ENCODE measurements at places on chromosomes 1 and 21. TPM values are rescaled to one million over a fixed set of nuclear protein-coding genes. Genes with fewer than 3 reads are reported as not detected.
A peak's percentile ranks its signal among the peaks of the same experiment; 100 is the strongest.

DNA sequence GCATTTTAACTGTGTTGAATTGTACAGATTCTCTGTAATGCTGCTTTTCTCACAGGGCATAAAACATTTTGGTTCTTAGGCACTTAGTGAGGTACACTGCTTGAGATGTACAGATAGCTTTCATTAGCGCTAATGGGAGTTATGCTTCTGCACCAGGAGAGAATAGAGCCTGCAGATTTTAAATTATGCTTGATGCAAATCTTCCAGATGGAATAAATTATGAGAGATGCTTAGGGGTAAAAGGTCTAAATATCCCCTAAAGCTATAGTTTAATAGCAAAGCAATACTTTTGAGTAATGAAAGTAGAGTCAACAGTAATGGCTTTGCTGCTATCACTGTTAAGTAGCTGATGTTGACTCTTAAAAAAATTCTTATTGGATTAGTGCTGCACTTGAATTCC lies 248.9 kb downstream of the S1PR1 start:
- DNase-seq: no peak

DNA sequence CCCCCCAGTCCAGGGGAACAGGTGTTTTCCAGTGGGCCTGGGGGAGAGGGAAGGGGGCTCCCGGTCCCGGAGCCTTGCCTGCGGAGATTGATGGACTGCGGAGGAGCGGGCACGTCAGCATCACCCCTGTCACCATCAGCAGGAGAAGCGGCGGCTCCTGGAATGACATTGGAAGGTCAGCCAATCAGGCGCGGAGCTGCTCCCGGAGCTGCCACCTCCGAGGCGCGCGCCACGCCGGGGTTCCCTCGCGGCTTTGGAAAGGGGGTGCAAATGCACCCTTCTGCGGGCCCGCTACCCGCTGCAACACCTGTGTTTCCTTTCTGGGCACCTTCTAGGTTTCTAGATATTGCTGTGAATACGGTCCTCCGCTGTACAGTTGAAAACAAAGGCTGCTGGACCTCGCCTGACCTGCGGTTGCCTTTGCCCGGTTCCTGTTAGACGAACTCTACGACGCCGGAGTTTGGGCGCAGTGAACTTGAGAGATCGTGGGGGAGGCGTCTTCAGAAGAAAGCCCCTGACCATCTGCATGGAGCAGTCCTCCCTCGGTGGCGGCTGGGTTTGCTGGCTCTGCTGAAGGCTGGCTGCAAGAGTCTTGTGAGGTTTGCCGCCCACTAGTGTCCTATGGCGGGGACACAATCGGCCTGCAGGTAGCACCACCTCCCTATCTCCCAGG lies 5.3 kb downstream of the DSCAM start:
- DNase-seq: peak; percentile 22

DNA sequence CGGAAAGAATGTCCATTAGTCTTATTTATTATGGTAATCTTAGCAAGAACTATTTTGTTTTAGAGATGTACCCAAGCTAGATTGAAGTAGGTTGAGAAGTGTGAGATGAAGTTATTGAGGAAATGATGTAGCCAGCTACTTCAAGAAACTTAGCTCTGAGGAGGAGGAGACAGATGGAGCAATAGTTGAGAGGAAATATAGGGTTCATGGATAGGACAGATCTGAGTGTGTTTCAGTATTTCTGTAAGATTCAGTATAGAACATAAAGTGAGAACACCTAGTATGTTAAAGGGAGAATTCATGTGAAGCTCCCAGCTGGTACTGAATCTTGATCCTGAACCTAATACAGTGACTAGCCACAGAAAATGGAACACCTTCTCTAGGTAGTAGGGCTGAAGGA lies 28.9 kb downstream of the TSNAX start:
- no peak for DNase-seq

DNA sequence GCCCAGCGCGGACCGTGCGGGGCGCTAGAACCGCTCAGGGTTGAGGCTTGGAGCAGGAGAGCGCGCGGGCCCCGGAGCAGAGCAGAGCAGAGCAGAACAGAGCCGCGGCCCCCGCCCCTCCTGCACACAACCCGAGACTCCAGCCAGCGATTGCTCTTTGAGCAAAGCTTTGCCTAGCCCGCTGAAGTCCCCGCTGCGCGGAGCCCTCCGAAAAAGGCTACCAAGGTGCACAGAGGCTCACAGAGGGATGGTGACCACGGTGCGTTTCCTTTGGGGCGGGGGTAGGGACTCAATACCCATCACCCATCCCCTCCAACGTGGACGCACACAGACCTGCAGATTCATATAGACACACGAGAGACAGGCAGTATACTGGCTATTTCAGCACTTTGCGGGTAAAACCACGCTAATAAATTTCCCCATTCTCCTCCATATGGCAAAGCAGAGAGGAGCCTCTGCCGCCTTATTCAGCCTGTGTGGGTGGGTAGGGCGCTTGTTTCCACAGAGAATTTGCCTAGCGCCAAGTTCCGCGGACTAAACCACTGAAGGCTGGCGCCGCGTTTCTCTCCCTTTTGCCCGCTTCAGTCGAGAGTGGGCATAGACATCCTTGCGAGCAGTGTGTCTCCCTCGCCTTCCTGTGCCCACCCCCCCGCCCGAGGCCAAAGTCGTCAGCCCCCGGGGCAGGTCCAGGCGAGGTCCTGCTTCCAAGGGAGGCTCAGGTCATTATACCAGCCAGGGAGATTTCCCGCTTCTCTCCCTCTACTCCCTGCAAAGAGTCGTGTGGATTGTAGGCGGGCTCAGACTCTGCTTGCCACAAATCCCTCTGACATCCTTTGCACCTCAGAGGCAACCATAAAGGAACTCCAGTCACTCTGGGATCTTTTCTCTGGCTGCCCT lies 8.5 kb downstream of the HLX start:
- no peak for DNase-seq

DNA sequence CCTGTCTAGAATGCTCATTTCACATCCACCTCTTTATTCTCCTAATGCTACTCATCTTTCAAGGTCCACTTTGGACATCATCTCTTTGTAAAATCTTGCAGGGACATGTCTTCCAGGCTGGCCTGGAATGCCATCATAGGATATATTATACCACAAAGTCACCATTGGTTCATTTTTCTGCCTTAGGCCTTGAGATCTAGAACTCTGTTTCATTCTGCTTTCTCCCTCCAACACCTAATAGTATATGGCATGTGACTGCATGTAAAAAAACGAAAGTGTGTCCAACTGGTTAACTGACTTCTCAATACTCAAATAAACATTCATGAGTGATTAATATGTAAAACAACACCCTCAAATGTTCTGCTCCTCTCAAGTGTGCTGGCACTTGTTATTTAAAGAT lies 84.1 kb downstream of the RGS2 start:
- DNase-seq: no peak

Gene HLX
- 14.9 TPM for polyA plus RNA-seq

DNA sequence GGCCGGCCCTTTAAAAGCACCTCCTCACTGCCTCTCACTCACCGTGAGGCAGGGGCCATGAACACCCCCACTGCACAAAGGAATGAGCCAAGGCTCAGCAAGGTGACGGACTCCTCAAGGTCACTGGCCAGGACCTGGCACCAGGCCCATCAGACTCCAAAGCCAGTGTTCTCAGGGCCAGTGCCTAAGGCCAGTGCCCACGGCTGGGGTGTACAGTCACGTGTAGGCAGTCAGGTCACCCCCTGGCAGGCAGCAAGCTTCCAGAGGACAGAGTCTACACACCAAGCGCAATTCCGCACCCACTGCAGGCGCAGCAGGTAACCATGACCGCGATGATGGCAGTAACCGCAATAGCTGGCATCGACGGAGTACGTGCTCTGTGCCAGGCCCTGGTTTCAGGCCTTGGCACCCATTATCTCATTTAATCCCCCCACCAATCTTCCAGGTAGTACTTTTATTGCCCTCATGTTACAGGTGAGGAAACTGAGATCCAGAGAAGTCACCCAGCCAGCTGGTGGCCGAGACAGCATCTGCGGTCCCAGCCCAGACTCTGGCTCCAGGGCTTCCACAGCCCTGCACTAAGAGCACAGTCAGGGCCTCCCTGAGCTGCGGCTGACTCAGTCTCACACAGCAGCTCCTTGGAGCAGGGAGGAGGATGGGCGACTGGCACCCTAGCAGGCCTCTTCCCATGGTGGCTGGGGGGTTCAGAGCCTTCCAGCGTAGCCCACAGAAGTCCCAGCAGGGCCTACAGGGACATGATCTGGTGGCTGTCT lies 27.0 kb downstream of the RAP1GAP start:
- no peak for DNase-seq

- no peak for DNase-seq
Measured at GRCh38 chr1:162222730-162223129, 153.2 kb downstream of the NOS1AP start.

DNA sequence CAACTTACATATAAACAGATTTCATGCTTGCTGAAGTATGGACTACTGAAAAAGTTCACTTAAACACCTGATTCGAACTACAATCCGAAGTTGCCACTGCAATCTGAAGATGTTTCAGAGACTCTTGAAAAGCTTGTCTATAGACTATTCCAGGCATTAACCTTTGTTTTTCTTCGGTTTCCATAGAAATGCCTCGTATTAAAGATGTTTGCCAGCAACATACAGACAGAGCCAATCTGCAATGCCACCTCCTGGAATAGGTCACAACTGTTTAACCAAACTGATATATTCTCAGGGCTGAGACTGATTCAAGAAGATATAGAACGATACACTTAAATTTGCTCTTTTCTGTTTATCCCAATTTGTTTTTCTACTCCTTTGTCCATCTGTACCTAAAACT lies 28.9 kb upstream of the DMRTB1 start:
- DNase-seq: no peak

Gene WNT3A
- polyA plus RNA-seq: not detected

DNA sequence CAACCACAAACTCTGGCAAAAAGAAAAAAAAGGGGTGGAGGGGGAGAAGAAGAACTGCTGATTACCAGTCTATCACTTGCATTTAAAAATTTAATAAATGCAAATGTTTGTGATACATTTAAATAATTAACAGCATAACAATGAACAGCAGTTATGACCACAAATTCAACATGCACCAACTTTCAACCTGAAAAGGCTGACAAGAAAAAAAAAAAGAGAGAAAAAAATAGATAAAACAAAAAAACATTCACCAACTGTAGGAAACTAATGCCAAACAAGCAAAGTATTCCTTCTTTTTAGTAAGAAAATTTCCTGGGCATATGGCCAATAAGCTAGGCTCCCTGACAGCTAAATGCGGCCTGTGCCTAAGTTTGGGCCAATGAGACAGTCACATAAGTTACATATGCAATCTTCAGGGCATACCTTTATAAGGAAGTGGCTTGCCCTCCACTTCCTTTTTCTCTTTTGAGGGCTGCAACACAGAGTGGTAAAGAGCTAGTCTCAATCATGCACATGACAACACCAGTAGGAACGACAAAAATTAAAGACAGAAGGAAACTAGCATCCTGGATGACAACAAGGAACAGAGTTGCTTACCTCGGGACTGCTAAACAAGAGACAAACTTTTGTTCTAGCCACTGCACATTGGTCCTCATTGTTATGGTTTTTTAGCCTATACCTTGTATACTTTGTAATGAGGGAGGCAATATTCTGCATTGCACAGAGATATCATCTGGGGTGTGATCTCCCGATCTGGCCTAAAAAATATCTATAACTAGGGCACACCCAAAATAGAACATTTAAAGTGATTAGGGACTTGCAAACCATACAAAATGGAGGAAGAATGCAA lies 24.2 kb upstream of the PHTF1 start:
- no peak for DNase-seq

GRCh38 chr21:16323596-16323995 lies 593.8 kb downstream of the USP25 start:
- DNase-seq: no peak

Data from forelimb muscle (tissue), 1 donor.